ENCODE measurements at places on chromosomes 16 and 17.

DNA sequence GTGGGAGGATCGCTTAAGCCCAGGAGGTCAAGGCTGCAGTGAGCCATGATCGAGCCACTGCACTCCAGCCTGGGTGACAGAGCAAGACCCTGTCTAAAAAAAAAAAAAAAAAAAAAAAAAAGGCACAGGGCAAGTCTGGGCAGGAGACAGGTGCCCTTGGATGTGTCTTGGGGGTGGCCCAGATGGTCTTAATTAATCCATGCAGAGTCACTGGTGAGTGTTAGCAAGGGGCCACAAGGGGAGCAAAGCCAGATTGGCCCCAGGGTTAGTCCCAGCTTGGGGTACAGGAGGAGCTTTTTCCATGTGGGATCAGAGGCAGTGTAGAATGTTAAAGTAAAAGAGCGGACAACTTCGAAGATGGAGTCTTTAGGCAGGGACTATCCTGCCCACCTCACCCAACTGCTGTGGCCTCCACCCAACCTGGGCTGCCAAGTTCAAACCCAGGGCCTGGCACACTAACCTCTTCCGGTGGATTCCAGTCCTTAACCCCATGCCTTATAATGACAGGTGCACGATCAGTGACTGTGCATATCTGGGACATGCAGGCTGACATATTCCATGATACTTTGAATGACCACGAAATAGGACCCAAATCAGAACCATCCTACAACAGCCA lies 32.2 kb upstream of the MFSD6L start:
- no peak for DNase-seq

DNA sequence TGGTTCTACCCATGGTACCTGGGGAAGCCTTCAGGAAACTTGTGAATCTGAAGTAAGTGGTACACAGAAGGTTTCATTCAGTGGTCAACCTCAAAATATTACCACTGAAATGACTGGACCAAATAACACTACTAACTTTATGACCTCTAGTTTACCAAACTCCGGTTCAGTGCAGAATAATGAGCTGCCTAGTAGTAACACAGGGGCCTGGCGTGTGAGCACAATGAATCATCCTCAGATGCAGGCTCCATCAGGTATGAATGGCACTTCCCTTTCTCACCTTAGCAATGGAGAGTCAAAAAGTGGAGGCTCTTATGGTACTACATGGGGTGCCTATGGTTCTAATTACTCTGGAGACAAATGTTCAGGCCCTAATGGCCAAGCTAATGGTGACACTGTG lies 55.9 kb upstream of the SLC5A11 start:
- DNase-seq = no peak

GRCh38 chr16:49464877-49465504 lies 91.4 kb downstream of the C16orf78 start:
- no peak for DNase-seq

GRCh38 chr16:2092256-2092620 lies 43.5 kb downstream of the PKD1 start:
- DNase-seq = no peak

DNA sequence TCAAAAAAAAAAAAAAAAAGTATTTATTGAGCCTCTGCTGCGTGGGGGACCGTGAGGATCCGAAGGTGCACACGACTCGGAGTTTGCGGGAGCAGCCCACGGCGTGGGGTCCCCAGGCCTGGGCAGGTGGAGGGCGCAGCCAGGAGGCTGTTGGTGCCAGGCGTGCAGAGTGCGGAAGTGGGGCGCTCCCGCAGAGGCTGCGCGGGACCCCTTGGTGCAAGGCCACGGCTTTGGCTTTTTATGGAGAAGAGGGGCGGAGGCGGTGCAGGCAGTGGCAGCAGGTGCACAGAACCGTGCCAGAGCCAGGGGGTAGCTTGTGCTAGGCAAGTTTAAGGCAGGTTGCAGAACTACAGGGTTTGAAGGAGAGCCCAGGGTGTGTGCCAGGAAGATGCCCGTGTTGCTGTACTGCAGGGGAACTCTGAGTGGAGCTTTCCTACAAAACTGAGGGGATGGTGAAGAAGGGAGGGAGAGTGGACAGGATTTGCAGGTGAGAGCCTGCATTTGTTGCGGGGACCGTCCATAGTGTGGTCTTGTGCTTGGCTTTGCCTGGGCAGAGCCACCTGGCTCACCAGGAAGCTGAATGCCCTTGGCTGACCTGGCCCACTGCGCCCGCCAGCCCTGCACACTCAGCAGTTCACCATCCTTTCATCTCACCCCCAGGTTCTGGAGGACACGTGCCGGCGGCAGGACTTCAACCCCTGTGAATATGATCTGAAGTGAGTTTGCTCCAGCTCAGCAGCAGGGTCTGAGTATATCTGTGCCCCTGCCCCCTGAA lies 1.3 kb downstream of the ASPSCR1 start:
- DNase-seq = no peak

DNA sequence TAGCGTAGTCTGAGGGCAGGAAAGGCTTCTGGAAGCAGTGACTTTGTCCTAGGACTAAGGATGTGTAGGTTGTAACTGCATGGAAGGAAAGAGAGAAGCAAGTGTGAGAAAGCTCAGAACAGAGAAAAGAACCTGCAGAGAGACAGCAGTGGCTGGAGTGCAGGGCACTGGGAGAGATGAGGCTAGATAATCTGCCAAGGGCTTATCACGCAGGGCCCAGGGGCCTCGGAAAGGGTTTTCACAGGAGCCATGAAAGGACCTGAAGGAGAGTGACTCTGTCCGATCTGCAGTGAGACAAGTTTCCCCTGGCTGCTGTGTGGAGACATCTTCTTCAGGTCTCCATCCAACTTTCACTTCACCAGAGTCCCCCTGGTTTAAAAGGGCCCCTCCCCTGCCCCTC lies 7.1 kb upstream of the SRCAP start:
- DNase-seq = no peak

DNA sequence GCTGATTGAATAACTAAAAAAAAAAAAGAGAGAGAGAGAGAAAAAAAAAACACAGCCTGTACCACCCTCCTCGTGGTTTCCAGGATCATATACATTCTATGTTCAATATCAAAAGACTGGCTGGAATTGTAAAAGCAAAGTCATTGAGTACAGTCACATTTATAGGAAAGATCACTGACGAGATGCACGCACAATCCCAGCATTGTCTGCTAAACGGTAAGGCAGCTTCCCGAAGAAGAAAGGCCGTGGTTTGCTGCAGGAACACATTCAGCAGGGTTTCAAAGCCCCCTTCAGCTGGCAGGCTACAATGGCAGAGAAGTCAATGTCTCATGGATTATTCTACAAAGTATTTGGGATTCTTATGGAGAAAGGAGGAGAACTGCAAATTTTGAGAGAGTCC lies 9.3 kb downstream of the NQO1 start:
- DNase-seq = no peak

GRCh38 chr16:62225675-62226074 lies 189.4 kb upstream of the CDH8 start:
- no peak for DNase-seq

DNA sequence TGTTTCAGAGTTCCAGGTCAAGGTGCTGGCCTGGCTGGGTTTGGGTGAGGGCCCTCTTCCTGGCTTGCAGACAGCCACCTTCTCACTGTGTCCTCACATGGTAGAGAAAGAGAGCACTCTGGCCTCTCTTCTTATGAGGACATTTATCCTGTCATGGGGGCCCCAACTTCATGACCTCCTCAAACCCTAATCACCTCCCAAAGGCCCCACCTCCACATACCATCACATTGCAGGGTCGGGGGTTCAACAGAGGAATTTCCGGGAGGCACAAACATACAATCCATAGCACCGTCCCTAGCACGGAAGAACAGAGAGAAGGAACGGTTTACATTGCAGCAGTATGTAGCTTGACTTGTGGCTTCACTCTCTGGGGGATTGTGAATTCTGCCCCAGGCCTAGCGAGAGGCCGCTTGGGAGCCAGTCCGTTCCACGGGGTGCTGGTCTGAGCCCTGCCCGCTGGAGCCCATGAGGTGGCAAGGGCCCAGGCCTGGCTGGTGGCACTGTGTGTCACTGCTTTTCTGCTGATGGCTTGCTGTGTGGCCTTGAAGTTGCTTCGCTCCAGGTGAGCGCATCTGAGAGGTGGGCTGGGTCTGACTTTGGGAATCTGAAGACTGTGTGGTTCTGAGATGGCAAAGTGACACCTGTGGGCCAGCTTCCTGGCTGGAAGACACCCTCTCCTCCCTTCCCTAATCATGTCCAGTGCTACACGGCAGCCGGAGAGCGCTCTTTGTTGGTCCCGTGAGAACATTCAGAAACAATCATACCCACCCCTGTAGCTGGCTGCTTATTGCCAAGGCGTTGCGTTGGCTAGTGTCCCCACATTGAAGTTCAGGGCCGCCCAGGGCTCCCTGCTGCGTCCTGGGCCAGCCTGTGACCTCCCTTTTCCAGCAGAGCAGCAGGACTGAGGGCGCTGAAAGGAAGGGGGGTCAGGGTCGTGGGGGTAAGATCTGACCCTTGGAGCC lies 98.3 kb downstream of the CMIP start:
- no peak for DNase-seq

DNA sequence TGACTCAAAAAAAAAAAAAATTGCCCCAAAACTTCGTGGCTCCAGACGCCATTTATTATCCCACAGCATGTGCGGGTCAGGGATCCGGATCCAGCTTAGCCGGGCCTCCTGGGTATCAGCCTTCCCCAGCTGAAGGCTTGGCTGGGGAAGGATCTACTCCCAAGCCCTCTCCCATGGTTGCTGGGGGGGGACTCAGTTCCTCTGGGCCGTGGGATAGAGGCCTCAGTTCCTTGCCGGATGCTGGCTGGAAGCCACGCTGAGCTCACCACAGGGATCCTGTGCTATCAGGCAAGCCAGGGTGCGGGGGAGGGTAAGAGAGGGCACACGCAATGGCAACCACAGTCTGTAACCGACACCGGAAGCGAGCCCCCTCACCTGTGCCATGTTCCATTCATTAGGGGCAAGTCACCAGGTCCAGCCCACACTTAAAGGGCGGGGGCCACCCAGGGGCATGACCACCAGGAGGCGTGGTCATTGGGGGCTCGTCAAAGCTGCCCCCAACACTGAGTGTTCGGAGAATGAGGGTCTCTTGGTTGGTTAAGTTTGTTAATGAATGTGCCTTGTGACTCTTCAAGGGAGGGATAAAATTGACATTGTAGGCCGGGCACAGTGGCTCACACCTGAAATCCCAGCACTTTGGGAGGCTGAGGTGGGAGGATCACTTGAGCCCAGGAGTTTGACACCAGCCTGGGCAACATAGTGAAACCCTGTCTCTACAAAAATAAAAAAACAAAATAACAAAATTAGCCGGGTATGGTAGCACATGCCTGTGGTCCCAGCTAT lies 210.0 kb upstream of the GSE1 start:
- DNase-seq = no peak

- no peak for DNase-seq
These were observed 156.0 kb upstream of the SALL1 start for GRCh38 chr16:51306886-51307595.

DNA sequence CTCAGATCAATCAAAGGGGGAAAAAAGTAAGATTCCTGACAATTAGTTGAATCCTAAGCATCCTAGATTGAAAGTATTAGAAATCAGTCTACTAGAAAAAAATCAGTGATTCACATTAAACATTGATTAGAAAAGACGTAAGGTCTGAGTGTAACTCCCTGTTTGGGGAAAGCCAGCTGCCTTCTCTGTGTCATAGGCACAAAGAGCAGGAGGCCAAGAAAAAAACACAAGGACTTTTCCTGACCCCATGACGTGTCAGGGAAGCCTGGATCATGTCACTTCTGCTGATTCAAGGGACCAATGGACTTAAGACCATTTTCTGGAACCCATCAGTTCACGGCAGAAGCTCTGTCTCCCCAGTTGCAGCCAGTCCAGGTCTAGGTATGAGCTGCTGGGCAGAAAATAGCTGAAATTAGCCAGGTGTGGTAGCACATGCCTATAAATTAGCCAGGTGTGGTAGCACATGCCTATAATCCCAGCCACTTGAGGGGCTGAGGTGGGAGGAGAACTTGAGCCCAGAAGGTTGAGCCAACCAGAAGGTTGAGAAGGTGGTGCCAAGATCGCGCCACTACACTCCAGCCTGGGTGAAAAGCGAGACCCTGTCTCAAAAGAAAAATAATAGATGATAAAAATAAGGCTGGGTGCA lies 35.9 kb downstream of the RANBP10 start:
- DNase-seq = no peak

DNA sequence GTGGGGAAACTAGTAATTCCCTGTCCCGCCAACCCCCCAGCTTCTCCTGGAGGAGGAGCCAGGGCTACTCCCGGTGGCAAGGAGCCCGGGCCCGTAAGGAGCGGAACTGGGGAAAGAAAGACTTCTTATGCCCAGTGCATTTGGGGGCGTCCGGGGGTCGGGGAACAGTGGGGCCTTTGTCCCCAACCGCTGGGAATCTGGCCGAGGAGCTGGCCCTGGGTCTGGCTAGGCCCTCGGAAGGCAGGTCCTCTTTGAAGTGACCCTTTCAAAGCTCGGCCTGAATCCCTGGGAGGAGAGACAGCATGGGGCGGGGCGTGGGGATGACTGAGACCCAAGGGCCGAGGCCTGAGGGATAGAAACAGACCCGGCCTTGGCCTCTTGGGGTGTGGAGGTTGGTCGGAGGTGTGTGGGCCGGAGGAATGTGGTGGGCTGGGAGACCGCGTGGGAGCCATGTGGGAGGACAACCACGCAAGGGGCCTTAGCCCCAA lies 6.0 kb downstream of the ARHGAP23 start:
- DNase-seq = no peak

DNA sequence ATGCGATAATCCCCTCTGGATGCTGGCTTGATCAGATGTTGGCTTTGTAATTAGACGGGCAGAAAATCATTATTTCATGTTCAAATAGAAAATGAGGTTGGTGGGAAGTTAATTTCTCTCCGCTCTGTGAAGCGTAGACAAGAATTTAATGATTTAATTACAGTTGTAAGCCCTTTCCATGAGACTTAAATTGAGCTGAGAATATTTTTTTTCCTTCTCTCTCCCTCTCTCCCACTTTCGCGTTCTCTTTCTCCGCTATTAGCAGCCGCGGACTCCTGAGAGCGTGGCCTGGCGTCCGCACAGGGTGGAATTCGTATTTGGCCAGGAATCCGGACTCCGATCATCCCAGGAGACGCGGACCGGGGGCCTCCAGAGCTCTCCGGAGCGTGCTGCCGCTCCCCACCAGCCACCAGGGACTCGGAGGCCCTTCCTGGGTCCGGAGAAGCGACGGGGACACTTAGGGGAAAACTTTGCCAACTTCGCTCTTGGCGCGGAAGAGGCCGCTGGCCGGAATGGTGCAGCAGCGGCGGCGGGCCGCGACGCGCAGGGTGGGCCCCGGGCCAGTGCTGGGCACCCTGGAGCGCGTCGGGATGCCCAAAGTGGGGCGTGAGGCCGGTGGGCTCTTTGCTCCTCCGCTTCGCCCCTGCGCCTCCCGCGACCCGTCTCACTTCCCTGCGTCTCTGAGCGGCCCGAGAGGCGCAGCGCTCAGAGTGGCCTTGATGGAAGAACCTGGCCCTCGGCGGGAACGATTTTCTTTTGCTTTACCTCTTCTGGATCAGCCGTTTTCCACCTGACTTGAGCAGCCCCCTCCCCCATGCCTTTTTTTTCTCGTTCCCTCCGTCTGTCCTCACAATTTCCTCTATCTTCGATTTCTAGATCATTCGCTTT lies 3.6 kb upstream of the IRX3 start:
- no peak for DNase-seq

GRCh38 chr17:42407289-42407836 lies 15.7 kb downstream of the CAVIN1 start:
- peak; percentile 58 for DNase-seq

GRCh38 chr17:6473128-6473767 lies 29.0 kb downstream of the PIMREG start:
- peak; percentile 59 for DNase-seq

GRCh38 chr16:5460701-5461100 lies 363.1 kb upstream of the EEF2KMT start:
- DNase-seq = no peak
